Fibroblast of skin of left quadriceps (primary cell): ENCODE measurements at places on chromosomes 2 and 18.
A peak's percentile ranks its signal among the peaks of the same experiment; 100 is the strongest.

DNA sequence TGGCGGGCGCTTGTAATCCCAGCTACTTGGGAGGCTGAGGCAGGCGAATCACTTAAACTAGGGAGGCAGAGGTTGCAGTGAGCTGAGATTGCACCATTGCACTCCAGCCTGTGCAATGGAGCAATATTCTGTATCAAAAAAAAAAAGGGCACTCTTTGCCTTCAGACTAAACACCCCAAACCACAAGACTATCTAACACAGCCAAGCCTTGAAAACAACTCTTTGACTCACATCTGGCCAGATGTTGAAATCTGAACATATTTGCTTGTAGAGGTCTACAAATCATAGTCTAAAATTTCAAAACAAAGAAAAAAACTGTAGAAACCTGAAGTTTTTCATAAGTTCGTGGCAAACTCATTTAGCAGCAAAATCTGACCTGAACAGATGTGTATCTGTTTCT, 94.9 kb downstream of the FAM161A start:
- peak; percentile 86 for DNase-seq

- no peak for DNase-seq
Measured at GRCh38 chr2:182649316-182649715, 66.7 kb upstream of the DNAJC10 start.

DNA sequence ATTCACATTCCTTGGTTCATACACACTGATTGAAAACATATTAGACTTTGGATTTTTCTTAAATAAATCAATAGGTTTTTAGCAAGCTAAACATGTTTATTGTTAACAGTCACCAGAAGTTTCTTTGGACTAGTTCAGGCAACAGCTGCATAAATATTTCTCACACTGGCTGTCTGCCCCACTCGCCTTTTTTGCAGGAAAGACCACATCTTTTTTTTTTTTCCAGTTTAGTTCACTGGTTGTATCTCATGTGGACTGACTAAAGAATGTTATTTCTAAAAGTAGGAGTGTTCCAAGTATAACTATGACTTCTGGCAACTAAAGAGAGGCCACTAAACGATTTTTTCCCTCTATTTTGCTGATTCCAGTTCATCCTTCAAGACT, 31.1 kb downstream of the SLC40A1 start:
- DNase-seq, result peak; percentile 70

- no peak for DNase-seq
Measured at GRCh38 chr2:235810846-235811245, 317.0 kb downstream of the AGAP1 start.

DNA sequence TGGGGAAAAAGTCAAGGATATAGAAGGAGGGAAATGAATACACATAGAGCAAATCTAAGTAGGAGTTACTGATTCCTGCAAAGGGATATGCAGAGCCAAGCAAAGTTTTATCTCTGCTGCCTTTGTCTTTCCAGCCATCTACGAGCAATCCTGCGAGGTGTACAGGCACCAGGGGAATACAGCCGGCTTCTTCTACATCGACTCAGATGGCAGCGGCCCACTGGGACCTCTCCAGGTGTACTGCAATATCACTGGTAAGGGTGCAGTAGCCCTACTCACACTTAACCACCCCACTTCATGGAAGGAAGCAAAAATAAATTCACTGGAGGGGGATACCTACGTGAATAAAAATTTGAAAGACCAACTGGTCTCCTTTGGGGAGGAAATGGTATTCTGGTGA, 584.6 kb downstream of the CNTNAP5 start:
- DNase-seq, result no peak

GRCh38 chr2:186919296-186919695, 70.3 kb upstream of the ZSWIM2 start:
- DNase-seq, result peak; percentile 75

DNA sequence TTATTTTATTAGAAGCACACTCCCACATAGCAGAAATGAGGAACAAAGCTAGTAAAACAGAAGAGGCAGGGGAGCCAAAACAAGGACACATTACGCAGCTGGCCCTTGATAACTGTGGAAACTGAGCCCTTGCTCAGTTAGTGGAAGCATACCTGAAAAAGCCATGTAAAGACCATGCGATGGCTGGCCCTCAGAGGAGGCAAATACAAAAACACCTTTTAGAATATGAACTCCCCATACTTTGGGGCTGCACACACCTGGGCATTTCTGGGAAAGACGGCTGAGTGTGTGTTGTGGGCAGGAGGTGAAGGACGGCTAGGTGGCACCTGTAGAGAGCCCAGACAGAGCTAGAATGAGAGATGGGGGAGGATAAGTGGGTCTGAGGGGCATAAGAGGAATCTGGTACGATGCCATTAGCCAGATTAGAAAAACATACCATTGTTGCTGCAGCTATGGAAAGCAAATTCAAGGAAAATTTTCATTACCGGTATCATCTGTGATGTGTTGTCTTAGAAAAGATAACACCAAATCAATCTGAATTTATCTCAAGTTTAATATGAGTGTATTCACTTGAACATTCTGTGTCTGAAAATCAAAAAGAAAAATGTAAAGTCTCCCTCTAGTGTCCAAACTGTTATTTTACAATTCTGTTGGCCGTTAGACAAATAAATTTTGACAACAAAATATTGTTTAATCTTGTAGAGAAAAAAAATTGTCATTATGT, 45.2 kb upstream of the SULT1C3 start:
- no peak for DNase-seq

DNA sequence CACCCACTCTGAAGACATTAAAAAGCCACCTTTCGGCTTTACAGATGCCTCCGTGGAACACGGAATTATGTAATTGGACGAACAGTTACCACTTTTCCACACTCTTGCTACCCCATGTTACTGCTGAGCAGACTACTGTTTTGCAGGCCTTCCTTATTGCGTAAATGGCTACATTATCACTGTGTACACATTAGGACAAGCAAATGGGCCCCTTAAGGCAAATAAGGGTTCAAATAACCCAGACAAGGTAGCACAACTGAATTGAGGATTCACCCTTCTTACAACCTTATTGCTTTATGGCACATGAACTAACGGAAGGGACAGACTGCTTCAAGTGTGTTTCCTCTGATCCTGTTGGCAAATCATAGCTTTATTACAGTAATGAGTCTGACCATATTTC, 832.2 kb upstream of the FANCL start:
- DNase-seq, result no peak

DNA sequence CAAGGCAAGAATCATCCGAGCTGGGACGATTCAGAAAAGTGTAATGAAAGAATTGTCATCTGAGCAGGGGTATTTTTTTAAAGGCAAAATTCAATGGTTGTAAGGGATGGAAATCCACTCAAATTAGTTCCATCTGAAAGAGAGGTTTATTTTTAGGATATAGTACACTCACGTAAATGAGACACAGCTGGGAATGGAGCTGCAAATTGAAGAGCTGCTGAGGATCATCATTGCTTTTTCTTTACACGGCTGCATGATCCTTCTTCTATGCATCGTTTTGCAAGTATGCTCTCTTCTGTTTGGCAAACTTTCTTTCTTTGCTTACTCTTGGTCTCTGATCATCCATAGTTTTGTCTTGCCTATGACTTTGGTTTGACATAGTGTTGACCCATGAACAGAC, 27.4 kb upstream of the CUL3 start:
- peak; percentile 19 for DNase-seq

GRCh38 chr2:68714866-68715265, 19.7 kb upstream of the ARHGAP25 start:
- DNase-seq, result no peak

GRCh38 chr2:109209941-109210340, 80.9 kb downstream of the SH3RF3 start:
- no peak for DNase-seq

DNA sequence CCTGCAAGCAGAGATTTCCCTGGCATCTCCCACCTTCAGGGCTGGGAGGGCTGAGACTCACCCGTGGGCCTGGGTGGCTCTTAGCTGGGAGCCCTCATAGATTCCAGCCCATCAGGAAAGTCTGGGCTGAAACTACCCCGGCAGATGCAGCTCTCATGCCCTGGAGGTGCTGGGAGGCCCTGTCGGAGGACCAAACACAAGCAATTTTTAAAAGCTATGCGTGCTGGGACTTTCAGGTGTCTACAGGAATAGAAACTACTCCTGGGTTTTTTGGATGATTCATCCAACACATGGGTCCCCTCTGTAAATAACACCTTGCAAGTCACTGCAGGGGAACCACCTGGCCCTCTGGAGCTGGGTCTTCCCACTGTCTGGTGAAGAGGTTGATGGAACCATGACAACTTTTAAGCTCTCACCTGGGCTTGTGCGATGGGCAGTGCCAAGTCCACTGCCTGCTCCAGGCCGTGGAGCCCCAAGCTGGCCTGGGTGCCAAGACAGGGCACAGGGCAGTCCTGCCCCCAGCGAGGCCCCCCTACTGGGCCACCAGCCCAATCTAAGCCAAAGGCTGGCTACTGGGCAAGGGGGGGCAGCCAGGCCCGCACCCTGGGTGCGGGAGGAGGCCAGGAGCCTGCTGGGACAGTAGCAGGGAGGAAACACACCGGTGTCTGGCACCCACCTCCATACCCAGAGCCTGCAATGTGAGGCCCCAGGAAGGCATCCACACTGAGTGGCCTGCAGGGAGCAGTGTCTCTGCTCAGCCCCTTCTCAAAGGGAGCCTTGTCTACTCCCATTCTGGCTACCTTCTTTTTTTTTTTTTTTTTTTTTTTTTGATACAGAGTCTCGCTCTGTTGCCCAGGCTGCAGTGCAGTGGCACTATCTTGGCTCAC, 1.1 kb upstream of the GPR55 start:
- DNase-seq, result no peak

DNA sequence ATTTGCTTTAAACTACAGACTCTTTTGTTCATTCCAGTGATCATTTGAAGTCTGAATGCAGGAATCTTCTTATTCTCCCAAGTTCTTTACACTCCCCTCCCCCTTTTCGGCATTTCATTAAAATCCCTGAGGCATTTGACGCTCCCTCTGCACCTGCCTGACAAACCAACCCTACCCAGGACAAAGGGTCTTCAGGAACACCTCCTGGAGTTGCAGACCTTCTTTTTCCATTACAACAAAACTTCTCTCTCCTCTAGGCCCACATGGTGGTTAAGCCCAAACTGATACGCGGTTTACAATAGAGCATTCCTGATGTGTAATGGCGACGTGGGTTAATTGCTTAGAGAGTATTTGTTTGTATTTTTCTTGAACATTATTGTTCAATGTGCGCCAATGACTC, 367.4 kb downstream of the FBXO15 start:
- no peak for DNase-seq

DNA sequence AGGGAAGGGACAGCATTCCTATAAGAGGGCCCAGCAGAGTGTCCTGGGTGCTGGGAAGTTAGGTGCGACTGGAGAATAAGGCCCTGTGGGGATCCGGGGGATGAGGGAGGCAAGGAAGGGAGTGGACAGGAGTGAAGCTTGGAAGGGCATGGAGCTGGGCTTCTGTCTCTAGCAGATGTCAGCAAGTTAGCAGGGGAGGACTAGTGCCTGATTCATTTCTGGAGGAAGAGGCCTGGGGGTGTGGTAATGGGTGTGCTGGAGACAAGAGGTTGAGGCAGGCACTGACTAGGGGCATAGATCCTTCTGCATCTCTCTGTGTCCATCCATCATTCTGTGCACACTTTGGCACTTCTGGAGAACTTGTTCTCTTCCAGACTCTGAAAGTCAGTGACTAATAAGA, 134.7 kb downstream of the ACOXL start:
- no peak for DNase-seq

- DNase-seq, result peak; percentile 17
Measured at GRCh38 chr18:74654638-74655037, 57.0 kb downstream of the ZNF407 start.

DNA sequence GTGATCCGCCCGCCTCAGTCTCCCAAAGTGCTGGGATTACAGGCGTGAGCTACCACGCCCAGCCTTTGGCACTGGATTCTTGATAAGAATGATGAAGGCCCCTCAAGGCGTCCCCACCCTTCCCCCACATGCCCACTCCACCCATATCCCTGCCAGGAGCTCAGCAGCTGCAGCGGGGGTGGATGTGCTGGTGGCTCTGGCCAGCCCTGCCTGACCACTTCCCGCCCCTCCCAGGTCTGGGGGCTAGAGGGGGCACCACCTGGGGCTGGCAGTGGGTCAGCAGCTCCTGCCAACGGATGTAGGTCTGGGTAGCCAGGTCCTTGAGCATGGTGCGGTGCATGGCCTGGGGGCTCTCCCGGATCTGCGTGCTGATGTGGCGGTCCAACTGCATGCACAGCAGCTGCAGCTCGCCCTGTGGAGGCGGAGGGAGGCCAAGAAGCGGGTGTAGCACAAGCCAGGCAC, 7.8 kb upstream of the SEMA4C start:
- DNase-seq, result no peak

GRCh38 chr2:134919341-134920210, 954 bp downstream of the CCNT2 start:
- DNase-seq, result peak; percentile 3

DNA sequence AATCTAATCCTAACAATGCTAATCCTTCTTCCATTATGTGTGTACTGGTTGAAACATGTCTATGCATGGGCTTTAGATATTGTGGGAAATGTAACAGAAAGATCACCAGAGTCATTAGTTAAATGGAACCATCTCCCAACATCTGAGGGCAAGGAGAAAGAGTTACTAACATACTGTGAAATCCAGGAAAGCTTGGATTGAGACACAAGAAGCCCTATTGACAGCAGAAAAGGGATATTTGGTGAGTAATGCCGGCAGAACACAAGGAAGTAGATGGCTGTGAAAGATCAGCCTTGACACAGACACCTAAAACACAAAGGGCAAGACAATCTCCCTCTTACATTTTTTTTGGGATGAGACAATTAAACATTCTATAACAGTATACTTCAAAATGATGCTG, 28.5 kb upstream of the LAMA1 start:
- DNase-seq, result no peak

GRCh38 chr2:158114516-158114915, 12.8 kb downstream of the UPP2 start:
- no peak for DNase-seq

GRCh38 chr2:96167407-96168013, 22.3 kb upstream of the DUSP2 start:
- DNase-seq, result no peak

GRCh38 chr18:4748975-4749374, 293.9 kb upstream of the DLGAP1 start:
- no peak for DNase-seq

DNA sequence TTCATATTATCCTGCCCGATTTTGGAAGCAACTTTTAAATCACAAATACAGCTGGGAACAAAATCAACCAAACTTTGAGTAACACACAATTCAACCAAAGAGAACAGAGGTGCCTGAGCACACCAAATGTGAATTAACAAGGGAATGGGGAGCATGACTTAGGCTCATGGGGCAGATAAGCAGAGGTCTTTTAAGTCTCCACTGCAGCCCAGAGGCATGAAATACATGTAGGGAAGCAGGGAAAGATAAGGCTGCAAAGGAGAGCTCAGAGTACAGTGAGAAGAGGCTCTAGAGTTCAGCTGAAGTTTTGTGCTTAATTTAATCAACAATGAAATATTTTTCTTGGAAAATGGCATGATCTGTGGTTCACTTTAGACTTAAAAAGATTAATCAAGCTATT, 49.0 kb downstream of the CYTIP start:
- no peak for DNase-seq

DNA sequence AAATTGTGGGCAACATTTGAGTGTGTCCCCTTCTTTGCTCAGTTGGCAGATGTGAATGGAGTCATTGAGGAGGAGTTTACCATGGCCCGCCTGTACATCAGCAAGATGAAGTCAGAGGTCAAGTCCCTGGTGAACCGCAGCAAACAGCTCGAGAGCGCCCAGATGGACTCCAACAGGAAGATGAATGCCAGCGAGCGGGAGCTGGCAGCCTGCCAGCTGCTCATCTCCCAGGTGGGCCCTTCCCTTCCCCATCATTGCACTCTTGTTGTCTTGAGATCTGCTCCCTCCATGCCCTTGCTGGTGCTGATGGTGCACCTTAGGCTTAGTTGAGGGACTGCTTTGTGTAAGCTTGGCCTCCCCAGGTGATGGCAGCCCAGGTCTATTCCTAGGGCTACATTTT, 47.5 kb upstream of the LYPD6B start:
- no peak for DNase-seq
